ENCODE measurements at places on chromosomes 16 and 17. TPM values are rescaled to one million over a fixed set of nuclear protein-coding genes. Genes with fewer than 3 reads are reported as not detected.

- no peak for DNase-seq
These were observed 132.3 kb upstream of the FAM20A start for GRCh38 chr17:68733241-68734176.

- peak; percentile 65 for DNase-seq
These were observed 24.0 kb upstream of the VPS4A start for GRCh38 chr16:69286941-69287713.

DNA sequence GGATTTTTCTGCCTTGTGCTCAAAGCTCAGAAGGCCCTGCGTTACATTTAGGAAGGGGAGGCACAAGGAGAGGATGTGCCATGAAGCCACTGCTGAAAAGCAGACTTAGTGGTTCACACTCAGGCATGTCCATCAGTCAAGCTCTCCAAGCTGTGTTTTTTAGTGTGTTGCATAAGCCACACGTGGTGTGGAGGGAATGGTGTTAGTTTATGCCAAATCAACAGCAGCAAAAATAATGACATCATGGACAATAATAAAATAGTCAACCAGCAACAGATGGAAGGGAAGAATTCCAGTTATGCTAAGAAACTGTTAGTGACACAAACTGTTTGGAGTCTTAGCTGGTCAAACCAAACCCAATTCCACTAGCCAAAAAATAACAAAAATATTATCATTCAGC lies 438.3 kb downstream of the NPIPA7 start:
- DNase-seq, result no peak

DNA sequence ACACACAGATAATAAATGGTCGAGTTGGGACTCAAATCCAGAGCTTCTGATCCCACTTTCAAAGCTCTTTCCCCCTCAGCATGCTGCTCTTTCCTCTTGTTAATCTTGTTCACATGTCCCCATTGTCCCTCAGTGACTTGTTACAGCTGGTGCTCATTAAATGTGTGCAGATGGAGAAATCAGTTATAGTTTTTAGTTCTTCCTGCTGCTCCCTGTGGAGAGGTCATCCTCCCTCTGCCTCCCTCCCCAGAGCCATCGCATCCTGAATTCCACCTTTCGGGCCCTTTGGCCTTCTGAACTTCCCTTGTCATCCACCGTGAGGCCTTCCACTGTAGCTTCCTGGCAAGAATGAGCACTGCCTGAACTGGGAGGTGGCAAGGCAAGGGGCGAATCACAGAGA lies 179.6 kb downstream of the WSCD1 start:
- DNase-seq, result no peak

- no peak for DNase-seq
These were observed 84.5 kb upstream of the HSBP1 start for GRCh38 chr16:83723244-83723643.

GRCh38 chr17:41655611-41656111 lies 31.3 kb upstream of the KRT17 start:
- DNase-seq, result no peak

GRCh38 chr17:73851091-73851490 lies 206.8 kb upstream of the SDK2 start:
- DNase-seq, result no peak

Gene PRSS22
- not detected for total RNA-seq

Gene GPR179
- not detected for total RNA-seq

Data from M059J (cell line).